ENCODE measurements at places on chromosomes 2 and 18.

DNA sequence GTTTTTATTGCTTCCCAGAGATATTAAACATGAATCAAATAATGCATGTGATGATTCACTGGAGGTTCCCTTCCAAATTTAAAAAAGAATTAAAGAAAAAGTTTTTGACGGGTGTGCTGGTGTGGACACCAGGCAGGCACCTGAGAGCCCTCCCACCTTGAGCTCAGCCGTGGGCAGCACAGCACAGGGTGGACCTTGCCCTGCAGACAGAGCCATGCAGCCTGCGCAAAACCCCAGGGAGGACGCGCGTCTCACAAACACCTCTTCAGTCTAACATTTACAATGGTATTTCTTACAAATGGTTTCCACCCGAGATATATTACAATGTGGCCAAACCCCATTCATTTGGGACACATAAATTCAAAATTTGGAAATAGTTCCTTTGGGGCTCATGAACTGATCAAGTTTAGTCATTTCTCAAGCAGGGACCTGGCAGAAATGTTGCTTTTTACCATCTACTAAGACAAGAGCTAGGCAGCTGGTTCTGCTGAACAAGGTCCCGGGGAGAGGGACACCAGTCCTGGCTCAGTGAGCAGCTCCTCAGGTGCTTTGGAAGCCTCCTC lies 45.4 kb downstream of the ODC1 start:
- no peak for DNase-seq

GRCh38 chr18:77042583-77042982 lies 90.0 kb downstream of the MBP start:
- DNase-seq = no peak

GRCh38 chr2:223042704-223043118 lies 9.3 kb upstream of the KCNE4 start:
- no peak for DNase-seq

DNA sequence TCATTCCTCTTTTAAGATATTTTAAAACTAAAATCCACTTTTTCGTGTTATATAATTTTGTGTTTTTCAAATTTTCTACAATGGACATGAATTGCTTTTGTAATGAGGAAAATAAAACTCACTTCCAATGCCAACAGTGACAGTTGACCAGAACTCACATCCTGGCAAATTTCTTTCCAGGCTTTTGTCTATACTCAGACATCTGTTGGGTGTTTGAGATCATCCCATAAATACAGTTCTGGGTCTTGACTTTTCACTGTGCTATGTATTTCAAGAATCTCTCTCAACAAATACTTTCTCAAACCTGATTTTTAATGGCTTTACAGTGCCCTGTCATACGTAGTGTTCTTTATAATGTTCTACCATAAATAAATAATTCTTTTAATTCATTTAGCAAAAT lies 57.6 kb downstream of the RPL37A start:
- no peak for DNase-seq

DNA sequence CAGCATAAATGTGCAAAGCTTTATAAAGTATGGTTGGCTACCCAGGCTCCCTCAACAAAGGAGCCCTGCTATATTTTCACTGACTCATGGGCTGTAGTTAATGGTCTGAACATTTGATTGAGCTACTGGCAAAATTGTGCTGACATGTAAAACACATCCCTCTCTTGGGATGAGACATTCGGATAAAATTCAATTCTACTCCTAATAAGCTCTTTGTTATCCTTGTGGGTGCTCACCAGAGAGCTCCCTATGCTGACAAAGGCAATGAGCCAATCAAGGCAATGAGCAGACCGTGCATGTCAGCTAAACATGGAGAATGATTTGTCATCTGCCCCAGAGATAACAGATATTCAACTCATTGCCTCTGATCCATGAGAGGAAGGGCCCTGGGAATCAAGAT lies 27.7 kb downstream of the SERPINB8 start:
- DNase-seq = no peak

GRCh38 chr2:69177785-69178636 lies 165.0 kb downstream of the ANTXR1 start:
- DNase-seq = no peak

- DNase-seq = no peak
Measured at GRCh38 chr18:70578480-70578879, 289.6 kb downstream of the SOCS6 start.

- DNase-seq = no peak
Measured at GRCh38 chr18:58338961-58339592, 289.8 kb downstream of the ALPK2 start.

DNA sequence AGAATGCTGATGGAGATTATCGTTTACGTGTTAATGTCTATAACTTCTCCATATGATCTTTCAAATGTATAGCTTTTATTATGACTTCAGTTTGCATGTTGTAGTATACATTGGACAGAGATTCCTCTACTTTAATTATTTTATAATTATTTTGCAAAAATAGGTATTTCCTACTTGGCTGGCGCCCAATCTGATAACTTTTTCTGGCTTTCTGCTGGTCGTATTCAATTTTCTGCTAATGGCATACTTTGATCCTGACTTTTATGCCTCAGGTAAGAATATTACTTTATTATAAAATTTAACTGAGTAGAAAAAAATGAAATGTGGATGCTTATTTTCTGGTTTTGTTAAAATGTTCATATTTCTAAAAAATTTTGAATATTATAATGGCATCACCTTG lies 18.1 kb upstream of the ADGRF3 start:
- DNase-seq = no peak

GRCh38 chr2:240413813-240414429 lies 21.5 kb upstream of the GPC1 start:
- no peak for DNase-seq

DNA sequence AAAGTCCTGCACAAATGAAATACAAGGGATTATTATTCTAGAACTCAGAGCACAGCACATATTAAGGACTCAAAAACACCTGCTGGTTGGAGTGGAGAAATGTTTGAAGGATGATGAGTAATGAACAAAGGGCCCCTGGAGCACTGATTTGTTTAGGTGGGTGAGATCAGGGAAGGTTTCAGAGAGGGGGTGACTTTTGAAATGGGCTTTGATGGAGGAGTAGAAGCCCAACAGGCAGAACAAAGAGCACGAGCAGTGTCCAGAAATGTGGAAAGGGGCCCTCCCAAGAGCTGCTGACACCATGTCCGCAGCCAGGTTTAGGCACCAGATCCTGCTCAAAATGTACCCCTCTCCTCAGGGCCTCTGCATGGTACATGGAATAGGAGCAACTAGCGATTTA lies 23.8 kb downstream of the KCNK3 start:
- no peak for DNase-seq
